ENCODE measurements at places on chromosomes 2 and 18. TPM values are rescaled to one million over a fixed set of nuclear protein-coding genes. Genes with fewer than 3 reads are reported as not detected.

The SAG gene
- not detected for total RNA-seq

The SERPINB4 gene
- total RNA-seq = not detected

The METTL5 gene
- 68.4 TPM for total RNA-seq

The ASB18 gene
- not detected for total RNA-seq

The ADRA2B gene
- 0.32 TPM for total RNA-seq

The SLC39A10 gene
- total RNA-seq = 31.9 TPM

The SNTG2 gene
- total RNA-seq = not detected

The ZNF804A gene
- total RNA-seq = not detected

The ZDBF2 gene
- 7.9 TPM for total RNA-seq

The SFXN5 gene
- 8.6 TPM for total RNA-seq

The RSAD2 gene
- 0.75 TPM for total RNA-seq

The TNS1 gene
- 0.61 TPM for total RNA-seq

The CCL20 gene
- total RNA-seq = 0.95 TPM

The SFTPB gene
- not detected for total RNA-seq

The CCDC150 gene
- total RNA-seq = 23.5 TPM

The EMX1 gene
- total RNA-seq = 0.81 TPM

The IL1R2 gene
- 3.2 TPM for total RNA-seq

The SEPTIN10 gene
- total RNA-seq = 76.8 TPM

The SCN7A gene
- total RNA-seq = not detected

The C2orf92 gene
- 9.2 TPM for total RNA-seq

The BCL11A gene
- not detected for total RNA-seq

The HS6ST1 gene
- 23.8 TPM for total RNA-seq

The PRLH gene
- total RNA-seq = not detected

The PSMA8 gene
- total RNA-seq = not detected

The DES gene
- total RNA-seq = not detected

The SCN1A gene
- not detected for total RNA-seq

The HOXD10 gene
- 4.3 TPM for total RNA-seq

The GCA gene
- total RNA-seq = 27.5 TPM

The SLC8A1 gene
- total RNA-seq = 9.6 TPM

The MORN2 gene
- 36.4 TPM for total RNA-seq

The WIPF1 gene
- 0.61 TPM for total RNA-seq

The FMNL2 gene
- total RNA-seq = 15.8 TPM

The TAF1B gene
- 19.4 TPM for total RNA-seq

The IL1RN gene
- 0.78 TPM for total RNA-seq

The PTMA gene
- total RNA-seq = 1,297 TPM

The CFAP65 gene
- not detected for total RNA-seq

The CD8B gene
- not detected for total RNA-seq

The XDH gene
- total RNA-seq = 0.68 TPM

The REEP1 gene
- total RNA-seq = 0.20 TPM

The KIF5C gene
- total RNA-seq = not detected

The ERFE gene
- total RNA-seq = 39.5 TPM

The CIB4 gene
- total RNA-seq = not detected

The ASPRV1 gene
- total RNA-seq = 0.12 TPM

The ANKRD30BL gene
- not detected for total RNA-seq

The HOXD3 gene
- 7.5 TPM for total RNA-seq

The MSTN gene
- total RNA-seq = not detected

The RAX gene
- total RNA-seq = not detected

The RHOB gene
- total RNA-seq = 158 TPM

The ANAPC1 gene
- total RNA-seq = 48.3 TPM

The TUBA4A gene
- total RNA-seq = 23.9 TPM

The DTYMK gene
- total RNA-seq = 93.0 TPM

The MARCO gene
- total RNA-seq = not detected

The RAB6D gene
- not detected for total RNA-seq

The NEU2 gene
- total RNA-seq = not detected

The TCF23 gene
- total RNA-seq = not detected
